ENCODE measurements at places on chromosomes 3 and 15.

- DNase-seq = no peak
Observed at GRCh38 chr3:74897006-74897405, 282.5 kb upstream of the CNTN3 start.

- no peak for DNase-seq
Observed at GRCh38 chr3:187968883-187969580, 184.9 kb upstream of the LPP start.

DNA sequence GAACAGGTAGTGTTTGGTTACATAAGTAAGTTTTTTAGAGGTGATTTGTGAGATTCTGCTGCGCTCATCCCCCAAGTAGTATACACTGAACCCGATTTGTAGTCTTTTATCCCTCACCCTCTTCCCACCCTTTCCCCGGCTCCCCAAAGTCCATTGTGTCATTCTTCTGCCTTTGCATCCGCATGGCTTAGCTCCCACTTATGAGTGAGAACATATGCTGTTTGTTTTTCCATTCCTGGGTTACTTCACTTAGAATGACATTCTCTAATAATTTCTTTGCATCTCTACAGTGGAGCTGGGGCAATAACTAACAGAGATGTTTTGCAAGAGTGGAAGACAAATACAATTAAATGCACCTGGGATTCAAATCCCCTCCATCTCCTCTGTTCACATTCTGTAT, 93.2 kb downstream of the TP63 start:
- DNase-seq = no peak

GRCh38 chr15:101016581-101016980, 97.4 kb downstream of the LRRK1 start:
- no peak for DNase-seq

DNA sequence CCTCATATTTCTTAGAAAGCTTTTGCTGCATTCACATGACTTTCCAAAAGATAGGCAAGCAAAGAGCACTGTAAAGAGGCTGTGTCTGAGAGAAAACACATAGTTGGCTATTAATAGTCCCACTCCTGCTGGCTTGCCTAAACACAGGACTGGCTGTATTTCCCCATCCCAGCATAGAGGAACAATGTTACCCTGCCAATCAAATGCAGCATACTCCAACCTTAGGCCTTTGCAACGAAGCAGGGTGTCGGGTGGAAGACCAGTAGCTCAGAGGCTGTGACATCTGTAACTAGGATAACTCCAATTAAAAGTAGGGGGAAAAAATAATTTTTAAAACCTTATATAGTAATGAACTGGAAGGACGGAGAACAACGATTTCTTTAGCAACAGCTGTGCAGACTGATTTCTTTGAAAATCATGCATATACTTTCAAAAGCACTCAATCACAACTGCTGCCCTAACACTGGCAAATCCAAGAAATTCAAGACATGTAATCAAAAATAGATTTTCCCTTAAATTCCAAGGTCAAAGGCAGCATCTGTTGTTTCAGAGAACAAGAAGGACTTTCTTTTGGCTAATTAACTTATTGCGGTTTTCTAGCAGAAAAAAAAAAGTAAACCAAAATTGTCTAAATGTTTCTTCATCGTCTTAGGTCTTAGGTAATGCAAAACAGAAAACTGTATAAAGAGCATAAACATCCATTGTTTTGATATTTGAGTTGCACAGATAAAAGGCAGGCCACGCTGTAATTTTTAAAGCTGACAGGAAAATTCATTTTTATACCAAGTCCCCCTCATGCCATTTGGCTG, 139.3 kb downstream of the TNIK start:
- DNase-seq = peak; percentile 44

DNA sequence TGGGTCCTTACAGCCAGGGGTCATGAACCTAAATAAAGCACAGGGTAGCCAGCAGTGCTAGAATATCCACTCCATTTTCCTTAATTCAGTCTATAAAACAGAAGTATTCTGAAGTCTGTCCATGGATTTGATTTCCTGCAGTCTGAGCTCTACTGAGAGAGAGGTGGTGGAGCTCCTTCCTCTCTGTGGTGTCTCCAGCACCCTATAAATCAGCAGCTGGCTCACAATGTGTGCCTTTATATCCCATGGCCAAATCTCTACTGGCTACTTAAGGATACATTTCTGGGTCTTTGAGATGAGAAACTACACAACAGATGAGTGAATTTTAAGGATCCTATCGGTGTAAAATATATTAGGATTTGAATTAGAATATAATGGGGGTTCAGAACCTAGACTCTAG, 339.9 kb upstream of the RBMS3 start:
- no peak for DNase-seq

DNA sequence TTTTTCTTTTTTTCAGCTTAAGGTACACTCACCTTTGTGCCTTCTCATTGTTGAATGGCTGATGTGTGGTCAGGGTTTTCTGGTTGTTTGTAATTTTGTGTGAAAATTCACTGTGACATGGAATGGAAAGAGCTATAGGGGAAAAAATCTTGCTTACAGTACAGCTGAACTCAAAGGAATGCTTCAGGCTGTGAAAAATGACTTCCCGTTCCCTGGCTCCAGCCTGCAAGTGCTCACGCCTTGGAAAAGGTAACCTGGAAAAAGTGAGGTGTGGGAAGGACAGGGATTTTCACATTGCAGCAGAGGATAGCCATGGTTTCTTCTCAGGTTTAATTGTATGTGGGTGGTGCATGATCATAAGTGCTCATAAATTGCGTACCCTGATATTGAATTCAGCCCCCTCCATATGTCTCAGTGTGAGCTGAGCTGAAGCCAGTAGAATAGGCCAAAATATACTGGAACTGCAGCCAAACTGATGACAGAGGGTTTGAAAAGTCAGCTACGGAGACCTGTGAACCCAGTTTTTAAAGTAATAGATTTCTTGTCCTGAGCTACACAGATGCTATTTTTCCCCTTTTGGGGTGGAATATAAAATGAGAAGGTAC, 228.7 kb upstream of the RASGRP1 start:
- no peak for DNase-seq

GRCh38 chr3:188605905-188606304, 451.9 kb downstream of the LPP start:
- no peak for DNase-seq

GRCh38 chr15:93451265-93451664, 362.3 kb upstream of the RGMA start:
- no peak for DNase-seq

GRCh38 chr3:58135712-58136543, 74.8 kb downstream of the DNASE1L3 start:
- no peak for DNase-seq

GRCh38 chr3:54188176-54188791, 65.9 kb downstream of the CACNA2D3 start:
- no peak for DNase-seq

- no peak for DNase-seq
Observed at GRCh38 chr3:141952611-141953010, 76.2 kb downstream of the ATP1B3 start.

DNA sequence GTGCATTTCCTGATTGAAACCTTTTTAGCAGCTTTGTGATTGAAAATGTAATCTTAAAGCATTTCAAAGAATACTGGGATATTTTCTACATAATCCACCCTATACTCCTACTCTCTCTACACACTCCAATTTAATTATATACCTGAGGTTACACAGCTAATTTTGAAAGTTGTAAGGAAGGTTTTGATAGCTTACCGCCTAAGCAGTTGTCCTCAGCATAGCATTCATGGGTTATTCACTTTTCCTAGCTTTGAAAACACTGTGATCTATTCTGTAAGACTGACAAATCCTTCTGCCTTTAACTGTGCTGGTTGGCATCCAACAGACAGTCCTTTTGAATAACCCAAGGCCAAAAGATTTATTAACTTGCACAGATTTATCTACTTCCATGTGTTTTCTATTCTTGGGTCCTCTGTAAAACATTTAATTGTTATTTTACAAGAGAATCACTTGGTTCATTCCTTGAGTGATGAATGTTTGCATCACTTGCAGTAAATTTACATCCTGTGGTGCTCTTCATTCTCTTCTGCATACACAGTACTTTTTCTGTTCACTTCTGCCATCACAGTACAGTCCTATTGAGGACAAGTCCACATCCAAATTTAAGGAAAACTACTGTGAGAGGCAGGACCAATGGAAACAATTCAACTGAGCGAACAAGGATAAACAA, 44.8 kb downstream of the SERPINI1 start:
- DNase-seq = no peak

- no peak for DNase-seq
Observed at GRCh38 chr3:160196511-160197104, 28.6 kb upstream of the C3orf80 start.

DNA sequence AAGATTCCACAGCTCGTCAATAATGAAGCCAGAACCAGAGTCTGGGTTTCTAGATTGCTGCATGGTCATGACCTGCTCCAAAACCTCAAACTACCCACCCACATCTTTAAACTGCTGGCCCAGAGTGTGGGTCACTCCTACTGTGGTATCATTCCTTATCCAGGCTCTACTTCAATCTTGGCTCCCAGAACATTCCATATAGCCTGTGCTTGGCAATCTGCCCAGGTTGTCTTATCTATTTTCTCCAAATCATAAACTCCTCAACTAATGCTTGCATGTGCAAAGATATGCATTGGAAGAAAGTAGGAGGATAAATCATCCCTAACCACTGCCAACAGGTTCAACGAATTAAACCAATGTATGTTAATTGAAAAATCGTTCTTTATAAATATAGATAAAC, 169.7 kb downstream of the ANXA2 start:
- no peak for DNase-seq

- DNase-seq = no peak
Observed at GRCh38 chr3:158909870-158910269, 108.0 kb downstream of the MFSD1 start.

DNA sequence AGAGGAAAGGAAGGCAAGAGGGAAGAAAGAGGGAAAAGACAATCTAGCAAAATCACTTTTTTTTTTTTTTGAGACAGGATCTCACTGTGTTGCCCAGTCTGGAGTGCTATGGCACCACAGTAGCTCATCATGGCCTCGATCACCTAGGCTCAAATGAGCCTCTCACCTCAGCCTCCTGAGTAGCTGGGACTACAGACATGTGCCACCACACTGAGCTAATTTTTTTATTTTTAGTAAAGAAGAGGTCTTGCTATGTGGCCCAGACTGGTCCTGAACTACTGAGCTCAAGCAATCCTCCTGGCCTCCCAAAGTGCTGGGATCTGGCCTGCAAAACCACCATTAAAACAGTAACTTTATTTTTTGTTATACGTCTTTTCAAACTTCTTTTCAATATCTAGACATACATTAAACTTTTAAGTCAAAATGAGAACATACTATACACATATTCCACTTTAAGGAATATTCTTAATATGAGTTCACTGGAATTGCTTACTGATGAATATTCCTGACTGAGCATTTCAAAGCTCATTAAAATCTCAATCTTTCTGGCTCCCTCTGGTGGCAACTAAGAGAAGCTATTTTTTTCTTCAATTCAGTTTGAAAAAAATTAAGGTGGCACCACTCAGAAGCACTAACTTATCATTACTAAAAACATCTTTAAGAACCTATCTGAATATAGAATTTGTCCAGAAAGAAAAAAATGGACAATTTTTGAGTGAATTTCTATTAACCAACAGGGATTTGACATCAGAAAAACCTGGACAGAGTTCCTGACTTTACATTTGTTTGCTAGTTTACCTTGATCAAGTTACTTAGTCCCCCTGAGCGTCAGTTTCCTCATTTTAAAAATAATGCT, 40.9 kb downstream of the UACA start:
- no peak for DNase-seq

DNA sequence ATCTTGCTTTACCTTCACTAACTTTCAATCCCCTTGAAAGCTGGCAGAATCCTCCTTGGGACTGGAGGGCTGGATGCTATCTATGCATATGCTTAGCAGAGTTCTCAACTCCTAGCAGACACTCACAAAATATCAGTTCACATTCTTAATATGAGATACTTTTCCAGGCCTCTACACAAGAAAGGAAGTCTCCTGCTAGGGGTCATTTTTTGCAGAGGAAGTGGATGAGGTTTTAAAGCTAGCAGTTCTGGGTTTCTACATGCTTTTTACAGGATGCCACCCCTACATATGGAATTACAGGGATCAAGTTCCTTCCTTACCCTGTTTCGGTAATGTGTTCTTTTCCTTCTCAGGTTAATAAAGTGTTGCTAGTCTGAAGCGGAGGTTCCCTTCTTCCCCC, 206.3 kb upstream of the TP63 start:
- DNase-seq = no peak

DNA sequence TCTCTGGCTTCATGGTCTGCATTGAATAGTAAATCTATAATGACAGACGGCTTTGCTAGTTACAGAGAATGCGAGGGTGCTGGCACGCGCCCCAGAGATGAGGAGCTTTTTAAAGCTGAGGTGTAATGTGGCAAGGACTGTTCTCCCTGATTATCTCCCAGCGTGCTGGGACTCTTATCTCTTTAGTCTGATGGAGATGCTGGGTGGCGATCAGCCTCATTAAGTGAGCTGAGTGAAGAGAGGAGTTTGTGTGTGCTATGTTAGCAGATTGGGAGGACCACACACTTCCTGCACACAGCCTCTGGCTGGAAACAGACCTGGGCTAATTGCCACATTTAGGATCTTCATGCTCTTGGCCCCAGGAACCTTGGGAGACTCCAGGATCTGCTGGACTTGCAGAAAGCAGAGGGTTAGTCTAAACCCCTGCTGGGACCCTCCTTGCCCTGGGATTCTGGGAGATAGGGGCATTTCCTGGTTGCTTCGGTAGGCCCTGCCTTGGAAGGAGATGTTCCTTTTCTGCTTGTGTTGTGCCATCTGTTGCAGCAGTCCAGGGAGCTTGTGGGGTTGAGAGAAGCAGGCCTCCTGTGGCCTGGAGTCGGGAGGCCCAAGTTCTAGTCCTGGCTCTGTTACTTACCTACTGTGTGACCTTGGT, 15.0 kb downstream of the PDIA5 start:
- no peak for DNase-seq

- DNase-seq = no peak
Observed at GRCh38 chr15:27222479-27222878, 251.5 kb downstream of the GABRG3 start.

GRCh38 chr3:171491361-171491760, 31.2 kb upstream of the TNIK start:
- DNase-seq = no peak

- DNase-seq = no peak
Observed at GRCh38 chr15:67792250-67792942, 32.9 kb upstream of the SKOR1 start.

DNA sequence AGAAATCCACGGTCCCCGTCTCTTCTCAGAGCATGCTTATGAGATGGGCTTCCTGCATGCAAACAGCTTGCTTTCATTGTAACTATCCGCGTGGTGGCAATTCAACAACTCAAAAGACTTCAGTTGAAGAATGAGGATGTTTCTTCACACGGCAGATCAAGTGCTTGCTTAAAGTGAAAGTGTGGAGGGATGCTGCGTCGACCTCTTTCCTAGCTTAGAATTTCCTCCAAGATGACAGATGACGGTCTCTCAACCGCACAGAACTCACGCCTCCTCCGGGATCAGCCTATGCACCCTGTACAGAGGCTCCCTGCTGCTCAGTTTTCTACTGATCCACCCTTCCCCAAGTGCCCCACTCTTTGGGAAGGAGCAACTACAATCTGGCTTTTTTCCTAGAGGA, 47.8 kb downstream of the PCSK6 start:
- DNase-seq = no peak

DNA sequence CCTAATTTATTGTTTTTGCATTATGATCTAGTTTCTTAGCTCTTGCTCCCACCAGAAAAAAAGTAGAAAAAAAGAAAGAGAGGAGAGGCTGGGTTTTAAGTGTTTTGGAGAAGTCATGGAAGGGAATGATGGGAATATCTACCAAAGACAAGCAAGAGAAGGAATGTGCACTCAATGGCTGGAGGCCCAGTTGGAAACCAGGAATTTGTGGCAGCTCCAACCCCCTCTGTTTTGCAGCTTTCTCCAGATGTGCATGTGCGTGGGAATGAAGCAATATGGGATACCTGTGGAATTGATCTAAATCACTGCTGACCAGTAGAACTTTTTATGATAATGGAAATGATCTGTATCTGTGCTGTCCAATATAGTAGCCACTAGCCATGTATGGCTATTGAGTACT, 27.1 kb downstream of the EIF2AK4 start:
- DNase-seq = no peak
